AG09319 (cell line): ENCODE measurements at places on chromosomes 1 and 21.
A peak's percentile ranks its signal among the peaks of the same experiment; 100 is the strongest.

GRCh38 chr1:151512326-151512725 lies 1.1 kb downstream of the CGN start:
- no peak for DNase-seq

DNA sequence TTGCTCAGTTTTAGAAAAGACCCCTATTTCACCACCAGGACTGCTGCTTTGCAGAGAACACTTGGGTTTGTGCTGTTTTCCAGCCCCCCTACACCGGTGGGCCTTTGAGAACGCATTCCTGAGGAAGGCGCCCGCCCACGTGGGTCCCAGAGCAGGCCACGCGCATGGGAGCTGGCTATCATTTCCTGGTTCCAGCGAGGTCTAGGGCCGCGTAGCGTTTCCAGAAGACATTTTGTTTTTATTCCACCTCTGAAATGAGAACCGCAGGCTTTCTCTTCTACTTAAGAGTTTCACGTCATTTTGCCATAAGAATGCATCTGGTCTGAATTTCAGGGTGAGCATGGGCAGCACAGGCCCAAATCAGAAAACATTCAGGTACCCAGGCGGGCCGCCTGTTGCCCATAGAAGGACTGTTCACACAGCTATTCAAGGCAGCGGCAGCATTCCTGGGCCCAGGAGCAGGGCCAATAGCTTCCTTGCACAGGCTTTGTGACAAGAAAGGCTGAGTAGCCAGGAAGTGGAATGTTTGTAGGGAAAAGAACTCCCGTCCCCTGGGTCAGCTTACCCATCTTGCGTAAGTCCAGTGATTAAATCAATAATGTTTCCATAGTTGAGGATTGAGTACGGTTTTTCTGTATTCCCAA lies 1.4 kb upstream of the KLHL21 start:
- peak; percentile 79 for DNase-seq

DNA sequence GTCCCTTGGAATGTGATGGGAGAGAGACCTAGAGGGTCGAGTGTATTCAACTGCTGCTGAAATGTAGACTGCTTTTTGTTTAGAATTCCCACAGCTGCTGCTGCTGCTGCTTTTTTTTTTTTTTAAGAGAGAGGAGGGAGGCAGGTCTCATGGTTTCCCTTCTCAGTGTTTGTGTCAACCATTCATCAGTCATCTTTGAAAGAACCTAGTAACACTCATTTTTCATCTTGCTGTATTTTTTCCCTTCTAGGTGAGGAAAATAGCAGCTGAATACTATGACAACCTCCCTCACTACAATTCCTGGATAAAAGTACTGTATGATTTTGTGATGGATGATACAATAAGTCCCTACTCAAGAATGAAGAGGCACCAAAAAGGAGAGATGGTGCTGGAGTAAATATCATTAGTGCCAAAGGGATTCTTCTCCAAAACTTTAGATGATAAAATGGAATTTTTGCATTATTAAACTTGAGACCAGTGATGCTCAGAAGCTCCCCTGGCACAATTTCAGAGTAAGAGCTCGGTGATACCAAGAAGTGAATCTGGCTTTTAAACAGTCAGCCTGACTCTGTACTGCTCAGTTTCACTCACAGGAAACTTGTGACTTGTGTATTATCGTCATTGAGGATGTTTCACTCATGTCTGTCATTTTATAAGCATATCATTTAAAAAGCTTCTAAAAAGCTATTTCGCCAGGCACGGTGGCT lies 9.2 kb downstream of the DEGS1 start:
- DNase-seq = no peak

- DNase-seq = no peak
These were observed 452.6 kb downstream of the PTBP2 start for GRCh38 chr1:97174039-97174704.

DNA sequence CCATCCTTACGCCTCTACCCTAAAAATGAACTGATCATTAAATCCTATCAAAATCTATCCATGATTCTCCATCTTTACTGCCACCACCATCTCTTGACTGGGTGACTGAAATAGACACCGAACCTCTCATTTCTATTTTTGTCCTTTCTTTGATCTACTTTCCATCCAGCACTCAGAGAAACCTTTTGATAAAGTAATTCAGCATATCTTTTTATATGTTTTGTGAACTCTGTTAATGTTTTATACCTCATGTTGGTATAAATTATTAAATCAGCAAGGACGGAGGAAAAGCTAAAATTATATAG lies 13.0 kb downstream of the PCNX2 start:
- no peak for DNase-seq

GRCh38 chr1:21804536-21804935 lies 7.5 kb upstream of the LDLRAD2 start:
- no peak for DNase-seq

GRCh38 chr1:87388411-87388810 lies 59.7 kb downstream of the LMO4 start:
- no peak for DNase-seq

DNA sequence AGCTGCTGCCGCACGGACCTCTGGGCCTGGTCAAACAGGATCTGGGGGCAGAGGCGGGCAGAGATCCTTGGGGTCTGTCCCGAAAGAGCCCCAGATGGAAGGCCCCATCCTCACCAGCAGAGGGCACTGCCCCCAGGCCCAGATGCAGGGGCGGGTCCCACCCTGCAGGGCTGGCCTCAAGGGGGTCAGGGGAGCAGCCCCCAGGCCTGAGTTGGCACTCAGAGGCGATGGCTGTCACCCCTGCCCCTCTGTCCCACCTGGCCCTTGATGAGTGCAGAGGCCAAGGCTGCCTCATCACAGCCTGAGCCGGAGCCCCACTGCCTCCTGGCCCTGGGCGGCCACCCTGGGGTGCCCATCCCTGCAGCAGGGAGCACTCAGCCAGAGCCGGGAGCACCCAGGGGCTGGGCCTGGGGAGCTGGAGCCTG lies 5.7 kb downstream of the ACAP3 start:
- DNase-seq = no peak

DNA sequence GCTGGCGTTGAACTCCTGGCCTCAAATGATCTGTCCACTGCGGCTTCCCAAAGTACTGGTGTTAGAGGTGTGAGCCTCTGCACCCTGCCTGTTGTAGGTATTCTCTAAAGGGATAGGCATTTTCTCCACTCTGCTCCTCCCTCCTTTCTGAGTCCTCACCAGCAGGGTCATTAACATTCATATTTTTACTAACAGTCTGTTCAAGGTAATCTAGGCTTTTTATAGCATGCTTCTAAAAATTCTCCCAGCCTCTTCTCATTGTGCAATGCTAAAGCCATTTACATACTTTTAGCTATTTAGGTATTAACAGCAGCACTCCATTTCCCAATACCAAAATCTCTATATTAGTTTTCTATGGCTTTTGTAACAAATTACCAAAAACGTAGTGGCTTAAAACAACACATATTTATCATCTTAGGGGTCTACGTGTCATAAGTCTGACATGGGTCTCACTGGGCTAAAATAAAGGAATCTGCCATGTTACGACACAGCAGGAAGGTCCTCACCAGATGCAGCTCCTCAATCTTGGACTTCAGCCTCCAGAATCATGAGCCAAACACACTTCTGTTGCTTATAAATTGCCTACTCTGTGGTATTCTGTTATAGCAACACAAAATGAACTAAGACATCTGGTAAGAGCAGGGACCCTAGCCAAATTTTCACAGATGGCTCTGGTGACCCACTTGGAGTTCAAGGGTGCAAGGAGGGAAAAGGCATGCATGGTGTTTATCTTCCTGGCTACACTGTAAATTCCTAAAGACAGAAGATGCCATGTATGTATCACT lies 2.9 kb upstream of the SLC2A7 start:
- DNase-seq = peak; percentile 7

DNA sequence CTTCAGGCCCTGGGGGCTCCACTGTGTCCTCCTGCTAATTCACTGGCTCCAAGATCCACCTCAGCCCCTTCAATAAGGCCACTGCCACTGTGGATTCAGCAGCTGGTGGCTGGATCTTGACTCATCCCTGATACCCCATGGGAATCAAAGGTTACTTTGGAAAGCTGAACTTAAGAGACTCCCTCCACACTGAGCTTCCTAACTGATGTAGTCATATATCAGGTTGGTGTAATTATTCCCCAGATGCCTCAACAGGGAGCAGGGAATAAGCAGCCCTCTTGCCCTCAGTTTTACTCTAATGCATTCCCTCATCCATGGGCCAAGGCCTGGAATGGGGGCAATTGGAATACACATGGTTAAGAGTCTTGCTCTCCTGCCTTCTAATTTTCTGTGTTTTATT lies 164.6 kb downstream of the FASLG start:
- DNase-seq = no peak

GRCh38 chr1:119613769-119614720 lies 34.0 kb downstream of the ZNF697 start:
- peak; percentile 68 for DNase-seq

DNA sequence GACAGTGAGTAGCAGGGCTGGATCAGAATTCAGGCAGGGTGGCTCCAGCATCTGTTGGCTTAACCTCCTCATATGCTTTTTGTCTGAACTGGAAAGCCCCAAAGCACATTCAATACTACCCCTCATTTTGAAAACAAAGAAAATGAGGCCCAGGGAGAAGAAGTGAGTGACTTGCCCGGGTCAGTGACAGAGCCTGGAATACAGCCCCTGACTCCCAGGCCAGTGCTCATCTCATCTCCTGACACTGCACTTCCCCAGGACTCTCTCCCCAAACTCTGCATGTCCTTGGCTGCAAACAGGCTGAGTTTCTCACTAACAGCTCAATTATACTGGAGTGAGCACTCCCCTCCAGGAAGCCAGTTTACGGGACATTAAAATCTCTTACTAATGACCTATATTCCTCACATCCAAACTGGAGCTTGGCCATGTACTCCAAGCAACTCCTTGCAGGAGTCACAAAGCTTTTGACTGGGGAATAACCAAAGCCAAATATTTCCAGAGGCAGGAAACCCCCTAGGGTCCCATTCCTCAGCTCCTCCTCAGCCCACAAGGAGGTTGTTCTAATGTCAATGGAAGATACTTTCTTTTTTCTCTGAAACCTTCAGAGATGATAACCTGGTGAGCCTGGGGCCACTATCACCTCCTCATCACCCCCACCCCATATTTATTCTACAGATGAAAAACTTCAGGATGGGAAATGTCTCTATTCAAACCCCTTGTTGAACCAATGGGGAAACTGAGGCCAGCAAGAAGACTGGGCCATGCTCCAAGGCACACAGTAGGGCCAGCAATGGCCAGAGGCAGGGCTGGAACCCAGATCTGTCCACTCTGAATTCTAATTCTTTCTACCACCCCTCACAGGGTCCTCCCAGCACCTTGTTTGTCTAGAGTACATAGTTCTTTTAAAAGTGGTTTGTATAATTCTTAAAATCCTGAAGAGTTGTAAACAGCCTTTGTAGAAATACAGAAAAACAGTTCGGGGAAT lies 127.0 kb downstream of the PLPP3 start:
- no peak for DNase-seq

GRCh38 chr21:38989745-38990423 lies 184.2 kb downstream of the ETS2 start:
- DNase-seq = peak; percentile 74

DNA sequence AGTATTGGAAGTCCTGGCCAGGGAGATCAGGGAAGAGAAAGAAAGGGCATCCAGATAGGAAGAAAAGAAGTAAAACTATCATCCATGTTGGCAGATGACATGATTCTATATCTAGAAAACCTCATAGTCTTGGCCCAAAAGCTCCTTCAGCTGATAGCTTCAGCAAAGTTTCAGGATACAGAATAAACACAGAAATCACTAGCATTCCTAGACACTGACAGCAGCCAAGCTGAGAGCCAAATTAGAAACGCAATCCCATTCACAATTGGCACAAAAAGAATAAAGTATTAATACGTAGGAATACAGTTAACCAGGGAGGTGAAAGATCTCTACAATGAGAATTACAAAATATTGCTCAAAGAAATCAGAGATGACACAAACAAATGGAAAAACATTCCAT lies 44.6 kb downstream of the ZFYVE9 start:
- DNase-seq = no peak

DNA sequence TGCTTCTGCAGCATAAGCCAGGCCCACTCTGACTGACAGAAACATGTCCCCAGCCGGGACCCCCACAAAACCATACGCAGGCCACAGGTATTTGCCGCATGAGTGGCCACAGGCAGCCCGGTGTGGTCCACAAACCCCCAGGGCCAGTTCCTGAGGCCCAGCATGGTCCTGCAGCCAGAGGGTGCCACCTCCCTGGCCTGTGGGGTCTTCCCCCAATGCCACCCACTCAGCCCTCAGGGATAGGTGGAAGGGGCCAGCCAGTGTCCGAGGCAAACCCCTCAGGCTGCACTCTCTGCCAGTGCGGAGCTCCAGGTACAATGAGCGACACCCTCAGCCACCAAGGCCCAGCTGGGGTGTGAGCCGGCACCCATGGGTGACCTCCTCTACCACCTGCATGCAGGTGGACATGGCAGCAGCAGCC lies 43.5 kb downstream of the UBE2G2 start:
- no peak for DNase-seq

DNA sequence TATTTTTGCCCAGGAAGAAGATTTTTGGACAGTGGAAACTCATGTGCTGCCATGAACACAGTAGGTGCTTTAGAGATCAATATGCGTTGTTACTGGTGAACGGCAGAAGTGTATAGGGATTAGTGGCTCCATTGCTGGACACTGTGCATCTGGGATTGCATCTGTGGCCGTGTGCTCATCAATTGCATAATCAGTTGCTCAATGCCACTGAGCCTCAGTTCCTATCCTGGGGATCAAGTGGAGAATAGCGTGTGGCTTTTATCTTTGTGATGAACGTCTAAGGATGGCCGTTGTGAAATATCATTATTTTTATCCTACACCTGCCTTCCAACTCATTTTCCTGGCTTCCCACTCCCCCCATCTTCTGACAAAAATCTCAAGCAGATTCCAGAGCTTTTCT lies 5.4 kb downstream of the TNN start:
- peak; percentile 18 for DNase-seq

GRCh38 chr1:28591708-28592320 lies at the start of gene RAB42:
Gene RAB42, plus strand, starts transcription at chr1:28592265. Its CDS starts 247 bp downstream, at chr1:28592512.
- no peak for DNase-seq

- DNase-seq = no peak
These were observed 240.3 kb downstream of the LMX1A start for GRCh38 chr1:165116171-165116570.

- no peak for DNase-seq
These were observed 159.6 kb upstream of the COA6 start for GRCh38 chr1:234213658-234214128.

GRCh38 chr1:246329900-246330299 lies 177.2 kb downstream of the SMYD3 start:
- DNase-seq = no peak

- DNase-seq = no peak
These were observed 1067.9 kb downstream of the TTLL7 start for GRCh38 chr1:82931006-82931405.

DNA sequence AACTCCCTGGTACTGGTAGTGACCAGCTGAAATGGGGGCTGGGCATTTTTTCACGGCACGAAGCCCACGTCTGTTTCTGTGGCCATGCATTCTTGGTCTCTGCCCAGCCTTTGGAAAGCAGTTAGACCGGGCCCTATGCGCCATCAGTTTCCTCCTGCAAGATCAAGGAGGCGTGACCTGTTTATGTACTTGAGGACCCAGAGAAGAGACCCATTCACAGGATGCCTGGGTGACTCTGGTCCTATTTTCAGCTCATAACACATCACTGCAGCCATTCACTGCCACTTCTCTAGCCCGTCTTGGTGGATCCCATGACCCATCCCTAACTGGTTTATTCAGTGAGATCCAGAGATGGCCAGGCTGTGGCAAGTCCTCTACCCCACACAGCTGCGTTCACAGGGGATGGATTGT lies 70.4 kb downstream of the SPSB1 start:
- DNase-seq = no peak
